AG09309 (cell line): ENCODE measurements at places on chromosomes 13 and 19.
A peak's percentile ranks its signal among the peaks of the same experiment; 100 is the strongest.

DNA sequence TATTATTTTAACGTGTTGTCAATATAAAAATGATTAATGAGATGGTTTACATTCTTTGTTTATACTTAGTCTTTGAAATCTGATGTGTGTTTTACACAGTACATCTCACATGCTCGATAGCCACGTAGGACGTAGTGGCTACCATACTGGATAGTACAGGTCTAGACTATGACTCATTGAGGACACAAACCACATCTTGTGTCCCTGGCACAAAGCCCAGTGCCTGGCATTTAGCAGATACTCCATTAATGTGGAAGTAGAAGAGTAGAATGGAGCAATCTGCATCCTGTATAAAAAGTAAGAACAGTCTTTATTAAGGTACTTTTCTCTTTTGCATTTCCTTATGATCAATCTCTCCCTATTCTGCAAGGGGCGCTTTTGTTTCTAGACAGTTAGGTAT lies 49.0 kb upstream of the FRY start:
- peak; percentile 85 for DNase-seq

DNA sequence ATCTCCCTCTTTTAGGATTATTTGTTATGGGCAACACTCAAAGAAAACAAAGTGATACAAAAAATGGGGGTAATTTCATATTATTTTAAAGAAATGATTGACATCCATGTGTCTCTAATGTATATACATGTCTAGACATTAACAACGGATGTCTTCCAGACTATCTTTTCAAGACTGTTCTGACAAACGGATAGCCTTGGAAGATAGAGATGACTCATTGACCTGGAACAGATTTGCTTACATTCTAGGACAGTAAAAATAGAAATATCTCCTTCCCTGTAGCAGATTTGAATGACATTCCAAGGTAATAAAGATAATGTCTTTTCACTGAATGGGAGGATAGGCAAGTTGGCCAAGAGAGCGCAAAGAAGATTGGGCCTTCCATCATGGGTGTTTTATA lies 26.2 kb upstream of the SLITRK6 start:
- no peak for DNase-seq

- no peak for DNase-seq
Measured at GRCh38 chr13:111219950-111220349, 100.5 kb upstream of the TEX29 start.

DNA sequence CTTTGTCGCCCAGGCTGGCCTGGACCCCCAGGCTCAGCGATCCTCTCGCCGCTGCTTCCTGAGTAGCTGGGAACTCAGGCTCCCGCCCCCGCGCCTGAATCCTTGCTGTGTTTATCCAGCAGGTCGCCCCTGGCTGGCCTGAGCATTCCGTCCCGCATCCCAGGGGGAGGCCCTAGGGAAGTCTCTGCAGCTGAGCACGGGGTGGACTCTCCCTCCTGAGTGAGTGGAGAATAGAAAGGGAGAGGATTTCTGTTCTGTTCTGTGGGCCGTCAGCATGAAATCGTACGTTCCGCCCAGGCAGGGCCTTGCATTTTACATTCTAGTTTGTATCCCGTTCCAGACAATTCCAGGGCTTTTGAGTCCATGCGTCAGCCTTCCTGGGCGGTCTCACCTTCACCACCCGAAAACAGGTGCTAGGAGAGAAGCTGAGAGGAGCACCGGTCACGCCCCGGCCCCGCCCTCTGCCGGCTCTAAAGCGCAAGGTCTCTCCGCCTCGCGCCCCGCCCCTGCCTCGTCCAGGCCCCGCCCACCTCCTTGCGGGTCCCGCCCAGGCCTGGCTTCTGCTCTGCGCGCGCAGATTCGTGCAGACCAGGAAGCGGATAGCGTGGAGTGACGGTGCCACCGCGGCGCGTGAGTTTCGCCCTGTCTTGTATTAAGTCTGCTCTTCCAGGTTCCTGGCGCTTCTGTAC lies at the start of gene ZNF761:
Gene ZNF761, plus strand, starts transcription at position 586 of the 689 bp plus-strand sequence. CDS start 15,285 bp downstream, outside the sequence.
- DNase-seq: peak; percentile 44

GRCh38 chr19:5314012-5314906 lies 26.4 kb downstream of the PTPRS start:
- DNase-seq: no peak

GRCh38 chr13:66468656-66469055 lies 761.5 kb downstream of the PCDH9 start:
- DNase-seq: no peak
